Lower leg skin (tissue), 4 donors: ENCODE measurements at places on chromosomes 2 and 18.

DNA sequence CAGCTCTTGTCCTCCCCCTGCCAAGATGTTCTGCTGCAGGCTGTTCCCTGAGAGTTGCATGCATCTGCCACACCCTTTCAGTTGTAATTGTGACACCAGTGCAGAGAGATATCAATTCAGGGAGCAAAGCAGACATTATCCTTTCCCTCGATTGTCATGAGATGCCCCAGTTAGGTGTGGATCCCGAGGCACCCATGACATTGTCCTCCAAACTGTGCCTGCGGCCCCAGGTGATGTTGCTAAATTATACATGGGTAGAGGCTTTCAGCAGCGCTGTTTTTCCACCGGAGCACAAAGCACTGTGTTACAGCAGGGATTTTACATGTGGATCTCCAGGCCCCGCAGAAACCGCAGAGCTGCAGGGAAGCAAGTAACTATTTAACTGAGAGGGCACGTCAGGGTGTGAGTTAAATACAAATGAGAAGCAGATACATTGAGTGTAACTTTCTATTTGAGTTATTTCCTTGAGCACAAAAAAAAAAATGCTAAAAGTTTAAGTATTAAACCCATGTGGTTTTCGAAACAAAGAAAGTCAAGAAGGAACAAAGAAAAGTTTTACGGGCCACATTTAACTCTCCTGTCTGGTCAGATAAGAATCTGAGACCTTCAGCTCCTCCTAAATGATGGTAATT lies 90.3 kb upstream of the BCL2L11 start:
- DNase-seq: no peak

DNA sequence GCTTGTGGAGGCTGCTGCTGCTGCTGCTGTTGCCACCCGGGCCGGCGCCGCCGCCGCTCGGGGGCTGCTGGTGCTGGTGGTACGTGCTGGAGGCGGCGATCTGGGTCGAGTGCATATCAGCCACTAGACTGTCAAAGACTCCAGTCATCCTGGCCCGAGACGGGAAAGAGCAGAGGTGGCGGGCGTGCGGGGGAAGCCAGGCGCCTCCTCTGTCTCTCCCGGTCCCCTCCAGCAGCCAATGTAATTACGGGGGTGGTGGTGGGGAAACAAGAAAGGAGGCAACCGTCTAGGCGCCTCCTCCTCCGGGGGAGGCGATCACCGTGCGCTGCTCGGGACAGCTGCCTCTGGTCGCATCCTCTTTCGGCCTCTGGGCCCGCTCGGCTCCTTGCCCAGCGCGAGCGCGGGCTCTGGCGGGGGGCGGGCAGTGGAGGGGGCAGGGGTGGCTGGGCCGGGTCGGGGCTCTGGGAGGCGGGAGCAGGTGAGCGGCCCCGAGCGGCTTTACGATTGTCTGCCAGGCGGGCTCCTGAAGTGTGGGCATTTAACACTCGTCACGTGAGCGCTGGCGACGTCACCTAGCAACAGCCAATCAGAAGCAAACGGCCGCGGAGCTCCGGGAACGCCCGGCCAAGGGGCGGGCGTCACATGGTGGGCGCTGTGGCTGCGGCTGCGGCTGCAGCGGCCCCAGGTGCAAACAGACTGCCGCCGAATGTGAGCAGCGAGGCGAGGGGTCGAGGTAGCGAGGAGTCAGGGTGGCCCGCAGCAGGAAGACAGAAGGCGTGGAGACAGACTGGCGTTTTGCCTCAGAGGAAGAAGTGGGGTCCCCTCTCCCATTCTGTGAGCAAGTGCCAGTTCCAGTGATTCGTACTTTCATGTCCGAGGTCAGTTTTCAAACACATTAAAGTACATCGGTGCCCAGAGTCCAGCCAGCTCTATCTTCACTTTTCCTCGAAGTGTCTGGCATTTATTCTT lies at the start of gene DLX2:
TSS of gene DLX2 (minus strand) at position 510 of the 969 bp plus-strand sequence. CDS start at position 148, 362 bp downstream.
- DNase-seq: peak; percentile 95

- no peak for DNase-seq
Measured at GRCh38 chr2:96423828-96424227, 81.3 kb downstream of the NEURL3 start.

DNA sequence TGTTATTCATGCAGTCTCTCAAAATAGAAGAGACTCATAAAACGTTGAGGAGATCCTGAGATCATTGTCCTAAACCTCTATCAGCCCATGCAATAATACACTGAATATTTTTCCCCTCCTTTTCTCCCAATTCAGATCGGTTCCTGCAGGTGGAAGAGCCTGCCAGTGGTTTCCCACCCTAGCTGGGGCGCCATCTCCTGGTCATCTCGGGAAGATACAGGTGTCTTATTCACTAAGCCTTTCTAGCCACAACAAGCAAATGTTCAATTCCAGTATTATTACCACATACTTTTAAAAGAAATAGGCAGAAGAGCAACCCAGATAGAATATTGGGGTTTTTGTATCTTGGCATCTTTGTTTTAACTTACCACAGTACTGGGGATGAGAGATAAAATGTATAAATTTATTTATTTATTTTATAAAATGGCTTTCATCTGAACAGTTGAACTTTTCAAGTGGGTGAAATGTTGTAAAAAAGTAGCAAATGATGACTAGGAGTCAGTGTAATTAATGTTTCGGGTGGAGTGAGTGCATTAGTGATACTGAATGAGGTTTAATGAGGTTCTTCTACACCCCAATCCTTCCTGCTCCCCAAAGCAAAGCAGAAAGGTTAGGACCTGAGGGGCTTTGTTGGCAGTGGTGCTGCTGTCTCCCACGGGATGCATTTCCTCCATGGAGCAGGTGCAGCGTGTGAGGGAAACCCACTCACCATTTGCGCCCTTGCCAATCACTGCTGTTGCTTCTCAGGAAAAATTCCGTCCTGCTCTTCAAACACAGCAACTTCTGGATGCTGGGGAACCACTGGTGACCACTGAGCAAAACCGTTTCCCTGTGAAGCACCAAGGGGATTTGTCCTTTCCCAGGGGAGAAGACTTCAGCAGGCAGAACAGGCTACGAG lies 147.1 kb upstream of the FHL2 start:
- DNase-seq: peak; percentile 29

DNA sequence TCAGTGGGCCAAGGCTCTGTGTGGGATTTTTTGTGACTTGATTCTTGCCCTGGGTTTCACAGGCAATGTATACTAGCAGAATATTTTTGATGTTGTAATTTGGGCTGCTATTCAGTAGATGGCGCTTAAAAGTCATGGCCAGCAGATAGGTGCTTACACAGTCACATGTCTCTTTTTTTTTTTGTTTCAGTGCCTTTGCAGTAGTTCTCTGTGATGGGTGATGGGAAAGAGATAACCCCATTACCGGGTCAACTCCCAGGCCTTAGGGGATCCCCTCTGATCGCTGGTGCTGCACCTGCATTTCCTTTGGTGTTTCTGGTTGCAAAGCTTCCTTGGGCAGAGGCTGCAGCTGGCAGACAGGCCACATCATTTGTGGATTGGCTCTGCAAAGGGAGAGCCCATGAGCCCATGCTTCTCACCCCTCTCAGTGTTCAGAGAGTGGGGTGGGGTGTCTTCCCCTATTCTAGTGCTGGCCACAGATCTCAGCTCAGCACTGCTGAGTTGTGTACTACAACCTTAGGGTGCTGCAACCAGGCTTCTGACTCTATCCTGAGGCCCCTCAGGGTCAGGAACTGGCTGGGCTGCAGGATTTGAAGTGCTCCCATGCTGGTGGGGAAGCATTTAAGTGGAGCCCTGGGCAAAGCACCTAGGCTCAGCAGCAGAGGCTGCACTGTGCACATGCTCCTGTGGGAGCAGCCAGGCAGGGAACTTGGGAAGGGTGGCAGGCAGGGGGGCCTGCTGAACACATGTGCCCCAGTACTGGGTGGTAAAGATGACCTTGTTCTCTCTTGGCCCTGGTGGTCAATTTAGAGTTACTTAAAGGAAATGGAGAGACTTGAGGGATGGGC lies 219.8 kb upstream of the SPHKAP start:
- DNase-seq: no peak

- DNase-seq: no peak
Measured at GRCh38 chr2:160305081-160305750, 105.1 kb upstream of the ITGB6 start.

DNA sequence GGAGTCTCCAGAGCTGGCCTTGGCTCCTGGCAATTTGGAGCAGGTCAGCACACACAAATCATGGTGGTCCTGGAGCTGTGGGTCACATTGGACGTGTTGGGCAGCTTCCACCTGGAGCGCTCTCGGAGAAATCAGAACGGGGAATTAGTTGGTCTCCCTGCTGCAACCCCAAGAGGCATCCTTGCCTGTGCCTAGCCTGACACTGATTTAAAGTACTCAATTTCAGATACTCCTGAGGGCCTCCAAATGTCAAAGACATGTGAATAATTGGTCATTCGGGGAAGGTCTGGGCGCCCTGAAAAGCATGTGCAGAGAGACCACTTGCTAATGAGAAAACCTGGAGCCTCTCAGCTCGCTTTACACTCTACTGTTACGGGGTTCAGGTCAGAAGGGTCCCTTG lies 145.5 kb upstream of the AGAP1 start:
- DNase-seq: no peak

- DNase-seq: no peak
Measured at GRCh38 chr2:112630268-112630667, 15.5 kb upstream of the SLC20A1 start.

DNA sequence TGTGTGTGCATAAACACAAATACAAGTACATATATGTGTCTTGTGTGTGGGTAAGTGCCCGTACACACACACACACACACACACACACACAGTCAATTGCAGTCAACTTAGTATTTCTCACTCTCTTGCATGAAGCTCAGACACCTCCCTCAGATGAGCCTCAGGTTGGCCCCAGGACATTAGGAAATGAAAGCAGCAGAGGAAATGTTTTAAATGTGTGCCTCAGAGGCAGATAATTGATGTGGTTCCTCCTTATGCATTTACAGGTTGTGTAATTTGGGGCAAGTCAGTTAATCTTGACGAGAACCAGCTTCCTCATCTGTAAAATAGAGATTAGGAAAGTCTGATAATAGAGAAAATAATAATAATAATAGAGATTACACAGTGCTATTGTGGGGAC lies 814.0 kb upstream of the ID2 start:
- DNase-seq: no peak

- no peak for DNase-seq
Measured at GRCh38 chr2:119294671-119295070, 71.0 kb downstream of the STEAP3 start.

DNA sequence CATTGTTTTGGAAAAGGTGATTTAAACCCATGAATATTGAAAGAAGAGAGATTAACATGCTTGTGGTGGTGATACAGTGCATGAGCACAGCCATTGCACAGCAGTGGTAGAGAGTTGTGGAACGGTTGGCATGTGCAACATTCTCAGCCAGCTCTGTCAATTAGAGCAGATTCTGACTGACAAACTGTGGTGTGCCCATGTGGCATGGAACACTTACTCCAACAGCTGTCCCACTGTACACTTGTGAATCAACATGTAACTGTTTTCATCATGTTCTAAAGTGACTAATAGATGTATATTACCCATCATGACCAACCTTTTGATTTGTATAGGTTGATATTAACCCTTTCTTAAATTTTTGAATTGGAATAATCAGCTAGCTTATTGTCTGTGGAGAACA lies 55.6 kb downstream of the PKP4 start:
- no peak for DNase-seq

- no peak for DNase-seq
Measured at GRCh38 chr2:18500333-18500732, 60.1 kb downstream of the RDH14 start.

- DNase-seq: no peak
Measured at GRCh38 chr2:44275927-44276303, 635 bp downstream of the SLC3A1 start.

GRCh38 chr18:48053881-48054816 lies 123.7 kb upstream of the SMAD2 start:
- no peak for DNase-seq

DNA sequence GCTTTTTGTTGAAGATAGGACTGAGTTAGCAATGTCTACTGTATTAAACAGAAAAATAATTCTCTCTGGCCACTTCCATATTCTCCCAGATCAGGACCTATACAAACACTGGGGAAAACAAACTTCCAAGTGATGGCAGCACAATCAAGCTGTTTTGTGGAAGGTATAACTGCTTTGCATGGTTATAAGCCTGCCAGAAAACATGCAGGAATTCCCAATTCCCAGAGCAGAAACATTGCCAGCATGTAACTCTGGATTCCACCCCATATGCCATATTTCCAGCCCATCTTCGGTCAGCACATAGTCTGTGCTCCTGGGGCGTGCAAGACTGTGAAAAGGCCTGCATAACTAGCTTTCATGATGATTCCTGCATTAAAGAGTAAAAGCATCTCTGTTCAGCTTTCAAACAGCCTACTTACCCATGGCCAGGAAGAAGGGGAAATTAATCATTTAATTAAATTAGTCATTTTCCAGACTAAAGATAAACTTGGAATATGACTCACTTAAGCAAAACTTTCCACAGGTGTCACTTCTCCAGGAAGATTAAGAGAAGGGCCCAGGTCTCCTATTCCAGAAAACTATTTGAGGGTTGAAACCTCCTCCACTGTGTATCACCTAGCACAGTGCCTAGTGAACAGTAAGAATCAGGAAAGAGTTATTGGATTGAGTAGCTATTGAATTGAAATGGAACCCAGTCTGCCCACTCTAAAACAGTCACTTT lies 280.5 kb downstream of the NRXN1 start:
- DNase-seq: no peak

- no peak for DNase-seq
Measured at GRCh38 chr2:224360801-224361251, 41.1 kb downstream of the FAM124B start.

- DNase-seq: no peak
Measured at GRCh38 chr2:182072861-182073260, 87.2 kb downstream of the PPP1R1C start.

DNA sequence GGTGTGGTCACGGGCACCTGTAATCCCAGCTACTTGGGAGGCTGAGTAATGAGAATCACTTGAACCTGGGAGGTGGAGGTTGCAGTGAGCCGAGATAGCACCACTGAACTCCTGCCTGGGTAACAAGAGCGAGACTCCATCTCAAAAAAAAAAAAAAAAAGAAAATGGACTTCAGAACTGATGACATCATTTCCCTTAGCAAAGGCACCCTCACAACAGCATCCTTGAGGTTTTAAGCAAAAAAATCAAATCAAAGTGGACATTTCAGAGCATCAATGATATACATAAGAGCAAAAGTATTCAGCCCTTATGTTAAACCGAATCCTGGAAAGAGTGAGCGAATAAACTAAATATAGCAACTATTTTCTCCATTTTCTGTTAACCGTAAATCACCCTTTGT lies 45.3 kb downstream of the EPB41L3 start:
- DNase-seq: no peak

- no peak for DNase-seq
Measured at GRCh38 chr2:150997702-150998440, 263.8 kb downstream of the RBM43 start.

GRCh38 chr2:236536727-236537398 lies 32.8 kb upstream of the ACKR3 start:
- DNase-seq: no peak

- DNase-seq: no peak
Measured at GRCh38 chr2:8567469-8568260, 114.2 kb upstream of the ID2 start.

- DNase-seq: no peak
Measured at GRCh38 chr2:200411831-200412230, 98.0 kb downstream of the KCTD18 start.

DNA sequence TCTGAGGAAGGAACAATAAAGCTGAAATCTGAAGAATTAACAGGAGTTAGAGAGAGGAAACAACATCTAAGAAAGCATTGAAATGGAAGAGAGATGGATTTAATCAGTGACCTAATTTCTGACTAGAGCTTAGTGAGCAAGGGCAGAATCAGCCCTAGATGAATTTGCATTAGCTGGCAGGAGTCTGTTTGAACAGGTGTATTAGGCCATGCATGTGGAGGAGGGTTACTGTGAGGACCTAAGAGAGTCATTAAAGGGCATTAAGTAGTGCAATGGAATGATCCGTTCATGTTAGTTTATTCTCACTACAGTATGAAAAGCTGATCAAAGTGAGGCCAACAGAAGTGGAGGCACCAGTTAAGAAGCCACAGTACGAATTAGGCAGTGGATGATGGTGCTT lies 285.3 kb downstream of the GRB14 start:
- DNase-seq: no peak
